ENCODE measurements at places on chromosomes 4 and X.

- no peak for DNase-seq
Measured at GRCh38 chr4:168655182-168655581, 158.3 kb downstream of the PALLD start.

- no peak for DNase-seq
Measured at GRCh38 chr4:124839786-124840390, 127.4 kb upstream of the ANKRD50 start.

DNA sequence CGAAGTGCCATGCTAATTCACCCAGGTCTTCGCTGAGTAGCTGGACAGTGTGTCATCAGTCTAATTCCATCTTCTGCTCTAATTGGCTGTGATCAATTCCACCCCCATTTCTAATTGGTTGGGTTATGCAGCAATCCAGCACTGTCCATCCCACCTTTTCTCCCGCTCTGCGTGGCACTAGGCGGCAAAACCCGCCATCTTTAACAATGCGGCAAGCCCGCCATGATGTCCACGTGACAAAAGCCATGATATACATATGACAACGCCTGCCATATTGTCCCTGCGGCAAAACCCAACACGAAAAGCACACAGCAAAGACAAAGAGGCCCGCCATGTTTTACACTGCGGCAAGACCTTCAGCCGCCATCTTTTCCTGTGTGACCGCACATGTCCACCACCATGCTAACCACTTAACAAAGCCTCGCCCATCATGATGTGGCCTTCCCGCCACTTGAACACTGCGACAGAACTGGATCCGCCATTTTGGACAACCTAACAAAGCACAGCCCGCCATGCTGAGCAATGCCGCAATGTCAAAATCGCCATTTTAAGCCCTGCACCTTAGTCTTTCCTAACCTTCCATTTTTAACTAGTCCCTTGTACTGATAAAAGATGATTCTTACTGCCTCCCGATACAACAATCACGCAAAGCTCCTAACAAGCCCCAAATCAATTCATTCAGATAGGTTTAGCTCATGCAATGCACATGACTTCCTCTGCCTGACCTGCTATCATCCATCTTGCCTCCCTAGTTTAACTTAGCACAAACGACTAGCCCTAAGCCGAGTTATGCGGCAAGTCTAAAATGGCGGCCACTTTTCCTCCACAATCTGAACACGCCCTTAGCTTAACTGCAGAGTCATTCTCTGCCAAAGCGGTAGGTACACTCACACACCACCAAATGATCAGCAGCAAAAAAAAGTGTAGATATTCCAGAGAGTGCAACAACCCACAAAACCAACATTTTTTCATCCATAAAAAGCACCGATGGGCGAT, 288.3 kb downstream of the CHIC1 start:
- no peak for DNase-seq

- peak; percentile 19 for DNase-seq
Measured at GRCh38 chrX:48683411-48683982, at the start of gene WAS. TSS of gene WAS (plus strand) at chrX:48683799. CDS start at chrX:48683854, 55 bp downstream.

DNA sequence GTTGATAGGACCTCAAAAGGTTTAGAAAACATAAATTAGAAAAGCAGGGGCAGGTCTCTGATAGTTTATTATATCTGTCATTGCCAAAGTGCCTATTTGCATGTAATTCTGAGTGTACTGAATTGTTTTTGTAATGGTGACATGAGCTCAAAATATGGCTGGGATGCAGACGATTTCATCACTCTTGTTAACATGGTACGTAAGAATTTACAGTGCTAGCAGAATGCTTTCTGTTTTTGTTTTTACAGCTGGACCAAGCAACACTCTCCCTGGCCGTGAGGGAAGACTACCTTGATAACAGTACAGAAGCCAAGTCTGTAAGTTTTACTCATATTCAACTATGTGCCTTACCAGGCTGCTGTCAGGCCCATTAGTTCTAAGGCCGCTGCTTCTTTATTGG, 58.1 kb downstream of the PHEX start:
- DNase-seq: no peak

DNA sequence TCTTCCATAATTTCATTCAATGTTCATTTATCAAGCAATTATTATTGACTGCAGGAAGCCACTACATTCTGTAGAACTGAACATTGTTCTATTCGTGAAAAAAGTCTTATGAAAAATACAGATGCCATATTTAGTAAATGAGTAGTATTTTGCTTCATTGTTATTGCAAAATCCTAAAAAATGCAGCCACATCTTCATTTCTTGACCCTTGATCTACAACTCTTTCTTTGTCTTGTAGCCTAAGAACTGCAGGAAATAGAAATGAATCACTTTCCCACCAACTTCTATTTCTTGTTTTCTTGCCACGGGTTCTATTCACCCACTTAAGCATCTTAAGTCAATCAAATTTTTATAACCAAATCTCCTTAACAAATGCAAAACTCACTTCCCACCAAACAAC, 63.3 kb downstream of the KCNIP4 start:
- DNase-seq: no peak

All from activated CD4-positive, alpha-beta T cell treated with anti-CD3 and anti-CD28 coated beads, Interleukin-2, amount 50 U/mL, for 24 hours (primary cell).